ENCODE measurements at places on chromosomes 1 and 21.

GRCh38 chr1:201088901-201089525, 23.2 kb downstream of the CACNA1S start:
- DNase-seq: peak; percentile 16

DNA sequence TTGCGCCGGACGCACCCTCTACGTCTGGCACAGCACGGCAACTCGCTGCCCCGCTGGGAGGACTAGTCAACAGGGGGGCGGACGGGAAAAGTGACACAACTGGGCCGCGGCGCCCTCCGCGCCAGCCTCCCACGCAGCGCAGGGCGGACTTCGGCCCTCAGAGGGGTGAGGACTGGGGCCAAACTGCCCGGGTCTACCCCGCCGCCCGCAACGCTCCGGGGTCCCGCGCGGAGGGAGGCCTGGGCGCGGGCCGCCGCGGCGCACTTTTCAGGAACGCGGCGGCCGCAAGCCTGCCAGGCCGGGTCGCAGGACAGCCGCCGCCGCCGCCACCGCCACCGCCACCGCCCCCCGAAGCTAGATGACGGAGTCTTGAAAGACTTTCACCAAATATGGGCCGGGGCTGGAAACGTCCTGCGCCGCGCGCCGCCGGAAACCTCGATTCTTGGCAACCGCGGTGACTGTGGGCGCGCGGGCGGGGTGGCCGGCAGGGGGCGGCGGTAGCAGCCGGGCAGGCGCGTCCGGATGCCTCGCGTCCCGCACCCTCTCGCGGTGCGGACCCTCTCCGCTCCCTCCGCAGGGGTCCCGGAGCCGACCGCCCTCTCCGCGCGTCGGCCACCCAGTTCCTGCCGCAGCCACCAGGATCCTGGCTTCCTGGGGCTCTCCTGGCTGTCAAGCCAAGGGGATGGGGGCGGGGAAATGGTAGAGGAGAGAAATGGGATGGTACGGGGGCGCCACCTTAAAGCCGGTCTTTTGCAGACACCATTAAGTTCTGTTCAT, 3.7 kb upstream of the CCN1 start:
- DNase-seq: peak; percentile 96

DNA sequence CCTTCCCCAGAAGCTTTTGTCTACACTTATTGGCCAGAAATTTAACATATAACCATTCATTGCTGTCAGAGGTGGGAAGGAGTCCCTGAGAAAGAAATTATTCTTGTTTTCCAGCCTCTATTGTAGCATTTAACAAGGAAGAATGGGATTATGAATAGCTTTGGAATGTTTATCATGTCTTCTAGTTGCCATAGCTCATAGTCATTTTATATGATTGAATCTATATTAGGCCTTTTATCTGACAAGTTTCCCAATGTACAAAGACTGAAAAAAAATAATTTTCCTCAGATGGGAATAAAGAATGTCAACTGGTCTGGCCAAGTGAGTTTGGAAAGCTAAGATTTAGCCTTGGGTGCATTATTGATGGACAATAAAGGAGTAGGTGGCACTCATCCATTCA, 28.3 kb downstream of the PTPRC start:
- no peak for DNase-seq

- peak; percentile 89 for DNase-seq
Measured at GRCh38 chr21:39451332-39452206, at the start of gene SH3BGR. SH3BGR (plus strand) TSS chr21:39451970; CDS start chr21:39452097, 127 bp downstream.

DNA sequence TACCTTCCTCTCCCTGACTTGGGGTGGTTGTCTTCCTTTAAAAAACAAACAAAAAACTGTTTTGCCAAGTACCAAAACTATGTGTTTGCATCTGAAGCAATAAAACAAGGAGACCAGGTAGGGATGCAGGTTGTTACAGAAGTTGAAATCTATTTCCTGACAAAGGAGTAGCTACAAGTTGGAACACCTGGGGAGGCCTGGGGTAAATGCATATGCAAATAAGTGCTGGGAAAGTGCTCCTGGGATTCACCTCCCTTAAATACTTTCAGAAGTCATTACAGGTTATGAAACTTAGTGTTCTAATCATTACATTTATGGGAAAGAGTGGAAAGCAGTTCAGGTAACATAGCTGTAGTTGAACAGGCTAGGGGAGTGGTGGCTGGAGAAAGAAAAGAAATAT, 1.9 kb upstream of the TSNAX start:
- no peak for DNase-seq

- DNase-seq: peak; percentile 21
Measured at GRCh38 chr1:239922778-239923522, 168.7 kb upstream of the FMN2 start.

DNA sequence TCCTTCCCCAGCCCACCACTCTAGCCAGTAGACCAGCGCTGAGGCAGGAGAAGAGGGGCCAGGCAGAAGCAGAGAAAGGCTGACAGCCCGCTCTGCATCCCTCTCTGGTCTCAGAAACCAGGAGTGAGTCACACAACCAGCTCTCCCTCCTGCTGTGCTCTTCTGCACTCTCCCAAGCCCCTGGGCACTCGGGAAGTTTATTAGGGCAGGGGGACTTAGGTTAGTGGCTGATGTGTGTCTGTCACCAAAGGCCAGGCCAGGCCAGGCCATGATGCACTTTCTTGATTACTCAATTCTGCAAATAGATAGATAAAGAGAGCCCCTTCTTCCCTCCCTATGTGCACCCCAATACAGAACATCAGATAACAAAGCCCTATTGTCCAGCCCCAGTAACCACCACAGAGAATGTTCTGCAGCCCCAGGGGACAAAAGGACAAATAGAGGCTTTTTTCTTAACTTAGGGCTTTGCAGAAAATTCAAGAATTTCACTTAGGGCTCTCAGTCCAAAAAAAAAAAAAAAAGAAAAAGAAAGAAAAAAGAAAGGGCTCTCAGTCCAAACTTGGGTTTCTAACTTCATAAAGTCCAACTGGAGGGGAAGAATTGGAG, 52.9 kb upstream of the CNTN2 start:
- DNase-seq: peak; percentile 67

DNA sequence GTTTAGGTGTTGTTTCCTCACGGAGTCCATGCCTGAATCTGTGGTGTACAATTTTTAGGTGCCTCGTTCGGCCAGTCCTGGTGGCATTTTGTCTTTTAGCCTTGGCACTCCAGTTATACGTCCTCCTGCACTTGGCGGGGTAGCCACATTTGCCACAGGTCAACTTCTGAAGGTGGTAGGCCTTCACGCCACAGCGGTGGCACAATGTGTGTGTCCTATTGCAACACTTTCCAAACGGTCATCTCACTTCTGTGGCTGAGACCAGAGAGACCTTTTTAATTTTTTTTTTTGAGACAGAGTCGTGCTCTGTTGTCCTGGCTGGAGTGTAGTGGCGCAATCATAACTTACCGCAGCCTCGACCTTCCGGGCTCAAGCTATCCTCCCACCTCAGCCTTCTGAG, 49.1 kb downstream of the CAMTA1 start:
- DNase-seq: no peak

GRCh38 chr1:230568008-230568407, 74.3 kb upstream of the COG2 start:
- peak; percentile 44 for DNase-seq

- DNase-seq: no peak
Measured at GRCh38 chr1:53697721-53698383, 41.1 kb downstream of the GLIS1 start.

- DNase-seq: no peak
Measured at GRCh38 chr1:12491656-12492055, 126.4 kb downstream of the DHRS3 start.

- DNase-seq: no peak
Measured at GRCh38 chr1:227766015-227766634, 30.9 kb downstream of the SNAP47 start.

- DNase-seq: no peak
Measured at GRCh38 chr1:112800289-112800688, 85.2 kb upstream of the PPM1J start.

DNA sequence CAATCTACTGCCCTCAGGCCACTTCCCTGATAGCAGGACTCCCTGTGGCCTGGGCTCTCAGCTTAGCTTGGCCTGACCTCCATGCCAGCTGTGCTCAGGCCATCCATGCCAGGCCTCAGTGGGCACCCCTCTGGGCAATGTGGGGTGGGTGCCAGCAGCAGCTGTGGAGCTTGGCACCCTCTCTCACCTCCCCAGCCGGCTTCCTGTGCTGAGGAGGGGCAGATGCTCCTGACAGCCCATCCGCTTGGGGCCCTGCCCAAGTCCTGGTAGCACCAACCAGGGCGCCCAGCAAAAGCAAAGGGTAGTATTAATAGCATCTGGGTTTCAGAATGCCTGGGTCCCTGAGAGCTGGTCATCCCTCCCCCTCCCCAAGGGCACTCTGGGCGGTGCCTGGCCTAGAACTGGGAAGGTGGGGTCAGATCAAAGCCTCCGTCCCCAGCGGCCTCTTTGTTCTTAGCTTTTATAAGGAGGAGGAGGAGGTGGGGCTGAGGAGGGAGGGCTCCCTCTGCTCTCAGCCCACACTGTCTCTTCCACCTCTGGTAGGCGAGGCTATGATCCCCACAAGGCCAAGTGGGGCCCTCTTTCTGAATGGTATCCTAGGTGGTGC, 6.1 kb downstream of the EFNA4 start:
- DNase-seq: no peak

- no peak for DNase-seq
Measured at GRCh38 chr1:107618539-107618938, 346.4 kb downstream of the VAV3 start.

DNA sequence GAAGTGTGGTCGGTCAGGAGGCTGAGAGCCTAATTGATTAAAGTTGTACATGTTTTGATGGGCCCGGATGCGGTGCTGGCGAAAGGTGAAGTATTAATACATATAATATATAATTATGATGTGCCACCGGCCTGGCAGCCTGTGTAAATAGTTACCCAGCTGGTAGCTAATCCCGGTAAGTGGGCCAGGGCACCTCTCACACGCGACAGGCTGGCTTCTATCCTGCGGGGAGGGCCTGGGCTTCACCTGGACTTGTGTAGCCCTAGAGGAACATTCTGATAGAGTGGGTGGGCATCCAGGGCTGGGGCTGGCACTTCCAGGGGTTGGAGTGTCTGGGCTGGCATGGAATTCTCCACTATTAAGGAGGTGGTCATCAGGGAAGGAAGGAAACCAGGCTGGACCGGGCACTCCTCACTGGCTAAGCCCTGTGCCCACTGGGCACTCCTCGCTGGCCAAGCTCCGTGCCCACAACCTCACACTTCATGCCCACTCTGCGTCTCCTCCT, 48.3 kb downstream of the IGSF21 start:
- no peak for DNase-seq

GRCh38 chr1:180152588-180152987, 2.1 kb upstream of the QSOX1 start:
- no peak for DNase-seq

DNA sequence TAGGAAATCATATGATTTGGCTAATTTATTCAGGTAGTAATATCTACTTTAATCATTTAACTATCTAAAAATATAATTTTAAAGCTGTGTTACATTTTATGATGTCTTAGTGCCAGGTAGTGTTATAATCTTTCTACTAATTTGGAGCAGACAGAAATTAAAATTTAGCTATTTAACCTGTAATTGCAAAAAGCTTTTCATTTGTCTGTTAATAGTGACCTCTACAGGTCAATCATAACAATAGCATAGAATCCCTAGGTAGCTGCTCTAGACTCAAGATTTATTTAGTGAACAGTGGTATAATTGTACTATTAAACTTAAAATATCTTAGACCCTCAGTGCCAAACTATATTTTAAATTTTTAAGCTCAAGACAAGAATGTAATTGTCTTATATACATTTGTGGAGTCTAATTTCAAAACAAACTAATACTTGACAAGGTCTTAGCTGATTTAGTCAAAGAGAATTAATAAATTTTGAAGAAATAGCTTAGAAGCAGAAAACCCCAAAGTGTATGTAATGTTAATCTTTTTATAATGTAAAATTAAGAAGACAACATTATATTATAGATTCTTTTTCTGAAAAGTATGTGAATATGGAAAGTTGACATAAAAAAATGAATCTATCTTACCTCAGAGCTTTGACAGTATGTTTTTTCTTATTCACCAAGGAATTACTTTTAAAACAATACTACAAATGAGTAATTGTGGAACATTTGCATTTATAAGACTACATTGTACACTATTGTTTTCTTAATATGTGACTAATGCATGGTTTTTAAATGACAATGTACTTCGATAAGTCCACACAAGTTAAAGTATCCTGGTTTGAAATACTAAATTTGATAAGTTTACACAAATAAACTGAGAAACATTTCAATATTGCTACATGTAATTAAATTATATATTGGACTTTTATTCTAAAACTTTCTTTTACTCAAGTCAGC, 64.1 kb upstream of the RNPC3 start:
- peak; percentile 25 for DNase-seq

- DNase-seq: no peak
Measured at GRCh38 chr1:22865736-22866135, 106.9 kb downstream of the LACTBL1 start.

DNA sequence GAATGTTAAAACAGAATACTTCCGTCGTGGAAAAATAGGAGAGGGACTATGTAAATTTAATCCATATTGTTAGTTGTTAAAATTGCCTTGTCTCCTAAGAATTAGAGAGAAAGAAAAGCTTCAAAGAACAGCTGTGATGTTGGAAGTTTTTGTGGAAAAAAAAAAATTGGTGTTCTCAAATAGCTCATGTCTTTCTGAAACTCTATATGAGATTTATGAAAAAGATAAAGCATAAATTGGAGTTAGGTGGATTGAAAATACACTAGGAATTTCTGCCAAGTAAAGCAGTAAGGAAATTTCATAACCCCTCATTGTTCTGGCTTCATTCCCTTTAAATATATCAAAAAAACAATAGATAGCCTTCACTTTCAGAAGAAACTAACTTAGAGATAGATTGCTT, 274.0 kb upstream of the ADAMTS5 start:
- DNase-seq: no peak

DNA sequence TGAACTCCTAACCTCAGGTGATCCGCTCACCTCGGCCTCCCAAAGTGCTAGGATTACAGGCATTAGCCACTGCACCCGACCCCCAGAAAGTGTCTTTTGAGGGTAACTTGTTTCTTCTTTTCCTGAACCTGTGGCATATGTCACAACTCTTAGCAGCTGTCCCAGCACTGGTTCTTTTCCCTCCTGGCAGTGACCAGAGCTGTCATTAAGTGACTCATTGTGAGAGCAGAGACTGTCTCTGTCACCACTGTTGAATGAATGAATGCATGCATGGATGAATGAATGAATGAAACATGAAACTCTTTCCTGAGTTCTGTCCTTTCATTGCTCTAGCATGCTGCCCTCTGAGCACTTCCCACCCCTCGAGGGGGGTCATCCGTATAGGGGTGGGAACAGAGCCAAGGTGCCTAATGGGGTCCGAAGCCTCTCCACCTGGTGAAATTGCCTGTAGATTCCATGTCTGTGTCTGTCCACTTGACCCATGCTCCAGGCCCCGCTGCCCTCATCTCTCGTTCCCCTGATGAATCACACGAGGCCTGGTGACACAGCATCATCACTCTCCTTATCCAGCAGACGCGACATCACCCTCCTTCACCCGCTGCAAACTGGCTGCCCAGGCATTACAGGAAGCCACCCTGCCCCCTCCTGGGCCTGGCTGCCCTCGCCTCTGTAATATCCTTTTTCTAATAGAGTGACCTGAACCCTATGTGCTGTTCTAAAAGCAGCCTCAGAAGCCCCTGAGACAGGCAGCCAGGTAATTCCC, 75.0 kb downstream of the IGSF21 start:
- DNase-seq: peak; percentile 82

All from mesendoderm (in vitro differentiated cells).